Right lobe of liver (tissue), 6 donors: ENCODE measurements at places on chromosomes 12 and 14. TPM values are rescaled to one million over a fixed set of nuclear protein-coding genes. Genes with fewer than 3 reads are reported as not detected.

DNA sequence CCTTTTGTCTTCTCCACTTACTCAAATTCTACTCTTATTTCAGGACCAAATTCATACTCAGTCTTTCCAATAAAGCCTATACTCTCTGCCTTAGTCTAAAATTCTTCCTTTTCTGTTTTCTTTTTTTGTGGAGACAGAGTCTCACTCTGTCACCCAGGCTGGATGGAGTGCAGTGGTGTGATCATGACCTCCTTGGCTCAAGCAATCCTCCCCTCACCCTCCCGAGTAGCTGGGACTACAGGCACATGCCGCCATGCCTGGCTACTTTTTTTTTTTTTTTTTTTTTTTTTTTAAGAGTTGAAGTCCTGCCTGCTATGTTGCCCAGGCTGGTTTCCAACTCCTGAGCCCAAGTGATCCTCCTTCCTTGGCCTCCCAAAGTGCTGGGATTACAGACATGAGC, 11.9 kb downstream of the SRP54 start:
- no peak for DNase-seq

GRCh38 chr12:182381-182892, 31.5 kb downstream of the SLC6A12 start:
- no peak for DNase-seq

DNA sequence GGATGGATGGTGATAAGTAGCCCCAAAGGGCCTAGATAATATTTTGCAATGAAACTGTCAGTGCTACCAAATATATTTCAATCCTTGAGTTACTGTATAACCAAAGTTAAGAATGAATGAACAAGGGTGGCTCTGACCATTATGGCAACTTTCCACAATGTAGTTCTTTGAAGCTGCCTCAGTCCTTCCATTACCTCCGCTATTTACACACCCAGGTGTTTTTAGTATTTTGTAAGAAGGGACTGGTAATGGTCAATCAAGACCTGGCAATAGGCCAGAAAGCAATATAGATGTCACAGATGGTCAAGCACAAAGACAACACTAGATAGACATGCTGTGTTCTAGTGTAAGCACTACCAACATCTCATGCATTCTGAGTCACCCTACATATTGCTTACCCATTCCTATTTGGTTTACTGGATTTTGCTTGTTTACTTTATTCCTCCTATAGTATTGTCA, 16.3 kb downstream of the DUSP16 start:
- DNase-seq, result no peak

DNA sequence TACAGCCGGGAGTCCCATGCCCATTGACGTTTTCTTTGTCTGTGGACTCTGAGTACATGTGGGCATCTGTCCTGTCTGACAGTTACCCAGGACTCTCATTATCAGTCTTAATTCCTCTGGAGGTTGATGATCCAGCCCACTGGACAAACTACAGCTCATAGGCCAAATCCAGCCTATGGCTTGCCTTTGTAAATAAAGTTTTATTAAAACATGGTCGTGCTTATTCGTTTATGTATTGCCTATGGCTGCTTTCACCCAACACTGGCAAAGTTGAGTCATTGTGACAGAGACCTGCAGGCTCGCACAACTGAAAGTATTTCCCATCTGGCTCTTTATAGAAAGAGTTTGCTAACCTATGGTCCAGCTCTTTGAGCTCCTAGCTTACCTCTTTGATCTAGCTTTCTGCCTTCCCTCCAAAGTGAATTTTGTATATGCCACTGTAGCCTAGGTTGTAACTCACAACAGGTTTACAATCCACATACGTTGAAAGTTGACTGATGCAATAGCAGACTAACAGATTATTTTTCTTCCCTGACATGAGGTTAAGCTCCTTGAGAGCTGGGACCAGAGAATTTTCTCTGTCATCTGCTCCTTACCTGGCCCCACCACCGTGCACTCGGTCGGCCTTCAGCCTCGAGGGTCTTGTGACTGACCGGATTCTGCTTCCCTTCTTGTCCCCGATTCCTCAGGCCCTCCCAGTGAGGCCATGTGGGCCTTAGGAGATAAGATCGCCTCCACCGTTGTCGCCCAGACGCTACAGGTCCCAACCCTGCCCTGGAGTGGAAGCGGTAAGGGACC, 57.3 kb downstream of the ACACB start:
- no peak for DNase-seq

- no peak for DNase-seq
Observed at GRCh38 chr12:50195832-50196231, 28.7 kb upstream of the CERS5 start.

DNA sequence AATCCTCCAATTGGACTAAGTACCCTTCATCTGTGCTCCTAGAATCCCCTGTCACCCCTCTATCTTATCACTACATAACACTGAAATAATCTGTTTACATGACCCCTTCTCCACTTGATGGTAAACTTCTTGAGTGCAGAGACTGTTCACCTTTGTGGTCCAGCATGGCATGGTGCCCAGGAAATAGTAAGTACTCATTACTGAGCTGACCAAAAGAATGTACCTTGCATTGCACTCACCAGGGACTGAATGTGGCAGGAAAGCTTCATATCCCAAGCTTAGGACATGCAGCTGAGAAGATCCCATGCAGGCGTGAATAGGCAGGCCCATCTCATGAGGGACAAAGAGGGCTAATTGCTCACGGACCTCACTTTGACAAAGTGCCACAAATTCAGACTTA, 1.4 kb upstream of the GARIN2 start:
- DNase-seq, result no peak

- no peak for DNase-seq
Observed at GRCh38 chr12:9951026-9951675, 19.0 kb upstream of the CLEC2A start.

DNA sequence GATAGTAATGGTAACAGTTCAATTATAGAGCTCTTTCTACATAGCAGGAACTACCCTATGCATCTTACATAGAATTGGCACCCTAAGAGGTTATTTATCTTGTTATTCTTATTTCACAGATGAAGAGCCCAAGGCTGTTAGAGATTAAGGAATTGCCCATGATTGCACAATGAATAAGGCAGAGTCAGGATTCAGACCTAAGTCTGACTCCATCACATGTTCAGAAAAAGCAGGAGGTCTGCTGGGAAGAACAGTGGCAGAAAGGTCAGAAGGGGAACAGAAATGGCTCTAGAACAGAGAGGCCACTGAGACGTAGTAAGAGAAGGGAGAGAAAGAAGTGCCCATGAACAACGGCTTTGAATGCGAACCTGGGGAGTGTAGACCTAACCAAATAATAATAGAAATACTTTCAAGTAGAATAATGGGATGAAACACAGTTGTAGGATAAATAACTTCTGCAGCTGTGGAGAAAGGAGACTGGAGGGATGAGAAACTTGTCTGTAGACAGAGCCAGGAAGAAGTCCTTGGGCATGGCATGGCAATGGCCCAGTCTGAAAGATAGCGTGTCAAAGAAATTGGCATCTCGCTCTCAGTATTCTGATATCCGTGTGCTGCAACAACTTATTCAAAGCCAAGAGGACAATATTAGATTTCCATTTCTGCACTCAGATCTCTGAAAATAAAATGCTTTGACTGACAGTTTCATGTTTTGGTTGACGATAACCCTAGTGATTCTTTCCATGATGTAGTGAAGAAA, 17.6 kb downstream of the MYBPC1 start:
- DNase-seq, result no peak

Gene SNX6
- total RNA-seq, result 24.5 TPM

Gene SAV1
- 12.4 TPM for total RNA-seq

Gene SYCP3
- not detected for total RNA-seq

Gene BATF
- 0.64 TPM for total RNA-seq

Gene NID2
- total RNA-seq, result 3.4 TPM
